Fibroblast of mammary gland (primary cell): ENCODE measurements at places on chromosomes 2 and 18.
A peak's percentile ranks its signal among the peaks of the same experiment; 100 is the strongest.

DNA sequence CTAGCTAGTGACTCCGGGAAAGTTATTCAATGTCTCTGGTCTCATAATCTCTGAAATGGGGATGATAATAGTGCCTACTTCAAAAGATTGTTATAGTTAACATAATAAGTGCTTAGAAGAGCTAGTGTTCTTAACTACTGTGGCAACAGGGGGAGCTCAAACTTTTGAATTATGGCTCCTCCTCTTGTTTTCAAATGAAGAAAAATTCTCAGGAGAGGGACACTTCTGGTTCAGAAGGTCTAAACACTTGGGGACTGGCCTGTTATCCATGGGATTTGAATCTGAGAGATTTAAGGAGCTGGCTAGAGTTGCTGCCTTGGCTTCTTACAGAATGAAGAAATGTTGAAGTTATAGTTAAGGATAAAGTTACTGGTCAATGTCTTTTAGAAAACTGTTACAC is 92.2 kb upstream of the ITGB6 start:
- DNase-seq: peak; percentile 55

GRCh38 chr2:205161156-205161839 is 521.0 kb upstream of the NRP2 start:
- peak; percentile 10 for DNase-seq

GRCh38 chr18:60910534-60910933 is 422.7 kb upstream of the CDH20 start:
- DNase-seq: peak; percentile 82

DNA sequence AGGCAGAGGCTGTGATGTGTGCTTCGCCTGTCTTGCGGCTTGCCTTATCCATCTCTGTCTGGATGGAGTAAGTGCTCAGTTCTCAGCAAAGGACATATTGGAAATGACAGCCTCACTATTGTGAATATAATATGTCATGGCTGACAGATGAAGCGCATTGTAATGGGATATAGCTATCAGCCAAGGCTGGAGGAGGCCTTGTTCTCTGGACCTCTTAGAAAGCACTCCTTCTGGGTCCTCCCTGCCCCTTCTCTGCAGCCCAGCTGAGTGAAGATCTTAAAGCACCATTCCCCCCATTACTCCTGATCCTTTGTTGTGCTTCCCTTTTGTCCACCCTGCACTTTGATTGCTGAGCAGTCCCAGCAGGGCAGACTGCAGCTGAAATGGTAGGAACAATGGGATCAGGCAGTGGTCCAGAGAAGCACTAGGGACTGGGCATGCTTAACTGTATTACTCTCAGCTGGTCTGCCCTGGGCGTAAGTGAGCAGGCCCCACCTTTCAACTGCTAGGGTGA is 265.3 kb downstream of the SETBP1 start:
- DNase-seq: no peak

GRCh38 chr18:76558881-76559667 is 64.0 kb upstream of the ZNF516 start:
- peak; percentile 22 for DNase-seq

DNA sequence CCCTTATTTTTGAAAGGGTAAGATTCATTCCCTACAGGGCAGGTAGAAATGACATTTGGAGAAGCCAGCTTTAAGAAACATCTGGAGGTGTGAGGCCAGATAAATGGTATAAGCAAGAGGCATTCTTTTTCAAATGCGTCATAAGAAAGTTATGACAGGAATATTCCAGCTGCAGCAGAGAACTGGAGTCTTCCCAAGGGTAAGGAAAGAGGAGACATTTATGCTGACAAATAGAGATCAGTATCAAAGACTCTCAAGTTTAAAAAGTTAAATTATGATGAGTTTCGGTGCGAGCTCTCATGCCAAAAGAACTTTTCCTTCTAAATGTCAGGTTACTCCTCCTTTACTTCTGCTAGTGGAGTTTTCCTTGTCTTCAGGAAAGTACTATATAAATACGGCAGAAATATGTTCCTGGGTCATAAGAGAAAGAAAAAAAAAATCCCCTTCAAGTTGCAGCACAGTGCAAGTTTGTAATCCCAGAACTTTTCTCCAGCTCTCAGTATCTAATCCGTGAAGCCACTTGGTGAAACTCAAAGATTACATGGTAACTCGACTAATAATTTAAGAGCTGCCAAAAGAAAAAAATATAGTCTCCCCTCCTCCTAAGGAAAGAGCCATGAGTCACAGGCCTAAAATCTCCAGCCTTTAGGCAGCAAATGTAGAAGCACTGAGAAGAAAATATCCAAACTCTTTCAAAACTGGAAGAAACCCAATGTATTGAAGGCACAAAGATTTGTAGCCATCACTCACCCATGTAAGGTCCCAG is 428.1 kb downstream of the MEIS1 start:
- peak; percentile 82 for DNase-seq

- DNase-seq: no peak
Observed at GRCh38 chr2:197972587-197972986, 168.2 kb downstream of the PLCL1 start.

GRCh38 chr2:54709336-54709809 is 14.1 kb upstream of the EML6 start:
- DNase-seq: no peak

DNA sequence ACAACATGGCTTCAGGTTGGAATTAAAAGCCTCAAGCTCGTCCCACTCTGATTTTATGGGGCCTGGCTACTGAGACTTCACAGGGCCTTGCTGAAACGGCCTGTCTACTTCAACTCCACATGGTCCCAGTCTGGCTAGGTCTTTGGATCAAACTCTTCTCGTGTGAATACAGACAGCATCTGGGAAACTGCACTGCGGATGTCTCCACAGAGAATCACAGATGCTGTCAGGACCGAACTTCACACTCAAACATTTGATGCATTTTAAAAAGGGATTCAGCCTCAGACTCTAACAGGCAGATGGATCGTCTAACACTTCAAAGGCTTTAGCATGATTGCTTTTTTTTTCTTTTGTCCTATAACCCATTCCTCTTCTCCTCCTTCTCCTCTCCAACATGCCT is 198.5 kb downstream of the ZNF521 start:
- no peak for DNase-seq

GRCh38 chr18:57794951-57795728 is 8.0 kb downstream of the ATP8B1 start:
- DNase-seq: no peak
